ENCODE measurements at places on chromosomes 2 and 18.
A peak's percentile ranks its signal among the peaks of the same experiment; 100 is the strongest.

GRCh38 chr2:127527001-127527804 is 914 bp upstream of the IWS1 start:
- no peak for DNase-seq

DNA sequence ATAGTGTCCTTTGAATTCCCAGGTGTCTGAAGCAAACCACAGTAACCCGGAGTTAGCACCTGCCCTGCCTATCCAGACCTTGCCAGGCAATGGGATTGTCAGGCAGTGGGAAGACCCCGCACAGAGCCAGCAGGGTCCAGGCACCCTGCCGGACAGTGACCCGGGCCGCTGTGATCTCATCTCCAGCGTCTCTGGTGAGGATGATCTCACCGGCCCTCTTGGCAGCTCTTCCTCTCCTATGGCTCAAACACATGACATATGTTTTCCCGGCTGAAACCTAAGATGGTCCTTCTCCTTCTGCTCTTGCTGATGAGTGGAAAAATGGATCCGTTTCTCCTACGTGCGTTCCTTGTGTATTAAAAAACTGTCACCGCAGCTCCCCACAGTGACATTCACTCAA is 75.1 kb downstream of the ACOXL start:
- peak; percentile 84 for DNase-seq

GRCh38 chr2:25132299-25132635 is 36.1 kb downstream of the POMC start:
- no peak for DNase-seq

DNA sequence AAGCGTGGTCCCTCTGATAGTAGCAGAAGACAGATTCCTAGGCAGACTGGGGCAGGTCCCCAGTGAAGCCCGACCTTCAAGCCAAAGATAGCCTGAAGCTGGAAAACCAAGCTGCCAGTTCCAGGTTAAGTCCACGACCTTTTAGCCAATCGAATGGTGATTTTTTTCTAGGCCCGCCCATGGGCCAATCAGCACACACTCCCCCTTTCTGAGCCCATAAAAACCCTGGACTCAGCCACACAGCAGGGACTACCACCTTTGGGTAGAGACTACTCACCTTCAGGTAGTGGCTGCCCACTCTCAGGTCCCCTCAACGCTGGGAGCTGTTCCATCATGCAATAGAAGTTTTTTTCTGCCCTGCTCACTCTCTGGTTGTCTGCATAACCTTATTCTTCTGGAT is 14.5 kb upstream of the ADI1 start:
- DNase-seq: no peak

DNA sequence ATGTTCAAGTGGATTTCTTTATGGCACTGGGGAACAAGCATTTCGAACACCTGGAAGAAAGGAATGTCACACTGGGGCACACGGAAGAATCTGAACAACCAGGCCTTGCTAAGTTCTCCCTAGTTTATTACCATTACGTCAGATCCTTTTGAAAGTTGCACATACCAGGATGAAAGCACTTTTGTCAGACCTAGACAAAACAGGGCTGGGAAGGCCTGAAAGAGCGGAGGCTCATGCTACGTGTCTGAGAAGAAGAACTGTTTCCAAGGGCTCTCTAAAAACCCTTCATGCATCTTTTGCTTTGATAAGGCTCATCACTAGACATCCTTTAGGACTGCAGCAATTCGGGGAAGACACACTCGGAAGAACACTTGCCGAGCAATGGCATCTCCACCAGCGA is 15.4 kb upstream of the SLC25A52 start:
- DNase-seq: no peak

- no peak for DNase-seq
Measured at GRCh38 chr18:24341361-24341760, 56.3 kb downstream of the OSBPL1A start.
